ENCODE measurements at places on chromosomes 12 and 14.

DNA sequence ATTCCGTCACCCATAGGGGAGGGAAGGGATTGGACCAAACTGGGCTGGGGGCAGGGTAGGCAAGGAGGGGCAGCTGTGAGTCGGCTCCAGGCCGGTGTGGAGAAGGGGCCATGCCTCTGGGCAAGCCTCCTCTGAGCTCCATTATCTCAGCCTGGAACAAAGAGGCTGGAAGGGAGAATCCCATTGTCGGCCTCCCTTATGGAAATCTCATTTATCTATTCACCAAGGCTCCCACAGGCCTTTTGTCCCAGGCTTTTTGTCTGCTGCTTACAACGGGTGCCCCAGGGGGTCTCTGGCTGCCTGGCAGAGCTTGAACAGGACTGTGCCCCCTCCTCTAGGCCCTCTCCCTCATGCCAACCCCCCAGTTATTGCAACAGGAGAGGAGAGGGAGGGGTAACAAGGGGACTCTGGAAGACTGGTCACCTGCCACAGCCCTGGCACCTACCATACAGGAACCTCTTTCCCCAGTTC, 19.5 kb downstream of the FIGNL2 start:
- no peak for DNase-seq

DNA sequence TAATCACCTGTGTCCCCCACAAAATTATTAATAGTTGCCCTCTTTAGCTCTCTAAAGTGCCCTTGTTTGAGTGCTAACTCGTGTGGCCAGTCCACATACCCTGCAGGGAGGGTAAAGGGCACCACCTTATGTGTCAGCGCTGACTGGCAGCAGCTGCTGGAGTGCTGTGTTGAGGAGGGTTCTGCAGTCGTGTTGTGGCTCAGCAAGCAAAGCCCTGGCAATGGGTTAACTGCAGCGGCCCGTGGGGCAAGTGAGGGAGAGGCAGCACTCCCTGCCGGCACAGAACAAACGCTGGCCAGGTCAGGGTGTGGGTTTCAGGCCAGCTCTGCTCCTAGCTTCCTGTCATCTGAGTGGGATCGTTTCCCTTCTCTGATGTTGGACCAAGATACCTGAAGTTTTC, 369.8 kb downstream of the CACNA1C start:
- DNase-seq, result no peak

DNA sequence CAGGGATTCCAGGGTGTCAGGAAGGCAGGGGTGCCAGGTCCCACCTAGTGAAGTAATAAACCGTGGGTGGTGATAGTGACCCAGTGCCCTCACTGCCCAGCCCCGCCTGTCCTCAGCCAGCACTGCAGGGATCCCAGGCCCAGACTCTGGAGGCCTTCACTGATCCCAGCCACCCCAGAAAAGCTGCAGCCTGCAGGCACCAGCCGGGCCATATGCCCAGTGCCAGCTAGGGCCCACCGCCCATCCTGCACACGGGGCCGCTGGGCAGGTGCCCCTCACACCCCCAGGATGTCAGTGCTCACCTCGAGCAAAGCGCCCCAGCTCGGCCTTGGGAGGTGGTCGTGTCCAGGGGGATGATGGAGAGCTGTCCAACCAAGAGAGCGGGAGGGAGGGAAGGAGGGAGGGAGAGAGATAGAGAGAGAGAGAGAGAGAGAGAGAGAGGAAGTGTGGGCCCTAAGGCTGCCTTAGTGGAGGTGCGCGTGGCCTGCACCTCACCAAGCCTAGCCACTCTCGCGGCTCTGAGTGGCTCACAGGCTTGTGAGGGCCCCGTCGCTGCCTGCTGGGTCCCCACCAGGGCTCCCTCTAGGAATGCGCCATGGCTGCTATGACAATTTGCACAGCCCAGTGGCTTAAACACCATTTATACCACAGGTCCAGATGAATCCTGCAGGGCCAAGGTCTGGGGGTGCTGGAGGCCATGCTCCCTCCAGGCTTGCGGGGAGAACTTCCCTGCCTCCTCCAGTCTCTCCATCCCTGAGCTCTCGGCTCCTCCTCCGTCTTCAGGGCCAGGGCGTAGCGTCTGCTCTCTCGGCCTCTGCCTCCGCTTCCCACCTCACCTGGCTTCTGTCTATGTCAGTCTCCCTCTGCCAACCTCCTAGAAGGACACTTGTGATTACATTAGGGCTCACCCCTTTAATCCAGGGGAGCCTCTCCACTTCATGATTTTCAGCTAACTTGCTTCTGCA, 401.0 kb downstream of the TMEM121 start:
- DNase-seq, result no peak

- no peak for DNase-seq
These were observed 6.0 kb downstream of the GPR132 start for GRCh38 chr14:105059035-105059924.

GRCh38 chr14:99174770-99175319, 97.2 kb downstream of the BCL11B start:
- DNase-seq, result no peak

DNA sequence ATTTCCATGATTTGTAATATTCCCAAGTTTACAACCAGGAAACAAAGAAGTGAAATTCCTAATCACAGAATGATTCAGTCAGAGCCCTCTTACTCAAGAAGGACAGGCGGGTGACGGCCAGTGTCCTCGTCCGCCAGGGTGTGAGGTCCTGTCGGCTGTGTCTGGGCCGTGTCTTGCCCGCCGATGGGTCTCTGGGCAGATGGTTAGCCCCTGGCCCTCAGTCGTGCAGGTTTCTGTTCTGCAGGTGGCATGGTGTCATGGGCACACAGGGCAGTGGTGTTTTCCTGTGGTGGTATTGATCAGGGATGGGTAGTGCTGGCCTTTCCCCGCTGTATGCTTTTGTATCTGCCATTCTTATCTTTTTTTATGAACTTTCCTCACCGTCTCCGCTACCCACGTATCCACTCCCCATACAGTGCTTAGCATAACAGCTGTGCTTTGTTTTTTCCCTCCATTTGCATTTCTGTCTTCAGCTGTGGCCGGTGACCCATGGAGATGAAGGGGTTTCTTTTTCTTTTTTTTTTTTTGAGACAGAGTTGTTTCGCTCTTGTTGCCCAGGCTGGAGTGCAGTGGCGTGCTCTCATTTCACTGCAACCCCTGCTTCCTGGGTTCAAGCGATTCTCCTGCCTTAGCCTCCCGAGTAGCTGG, 100.7 kb downstream of the TSPAN9 start:
- DNase-seq, result no peak

- DNase-seq, result no peak
These were observed 2.4 kb downstream of the DHH start for GRCh38 chr12:49092086-49092815.

DNA sequence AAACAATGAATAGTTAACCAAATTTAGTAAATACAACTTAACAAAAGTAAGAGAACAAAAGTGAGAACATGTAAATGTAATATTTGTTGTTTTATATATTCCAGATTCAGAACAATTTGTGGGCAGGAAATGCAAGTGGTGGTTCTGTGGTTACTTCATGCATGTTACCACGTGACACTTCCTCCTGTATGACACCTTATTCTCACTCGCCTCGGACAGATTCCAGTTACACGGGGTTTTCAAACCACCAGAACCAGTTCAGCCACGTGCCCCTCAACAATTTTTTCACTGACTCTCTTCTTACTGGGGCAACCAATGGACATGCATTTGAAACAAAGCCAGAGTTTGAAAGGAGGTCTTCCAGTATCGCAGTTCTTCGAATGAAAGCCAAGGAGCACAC, 21.0 kb downstream of the ALX1 start:
- DNase-seq, result no peak

- DNase-seq, result no peak
These were observed 334.0 kb downstream of the BTG1 start for GRCh38 chr12:91811481-91812287.

GRCh38 chr14:64926398-64926995, 12.2 kb downstream of the CHURC1 start:
- DNase-seq, result no peak

- no peak for DNase-seq
These were observed 3.0 kb downstream of the ERO1A start for GRCh38 chr14:52692248-52692962.

GRCh38 chr12:58450868-58451482, 469.3 kb downstream of the LRIG3 start:
- DNase-seq, result no peak

DNA sequence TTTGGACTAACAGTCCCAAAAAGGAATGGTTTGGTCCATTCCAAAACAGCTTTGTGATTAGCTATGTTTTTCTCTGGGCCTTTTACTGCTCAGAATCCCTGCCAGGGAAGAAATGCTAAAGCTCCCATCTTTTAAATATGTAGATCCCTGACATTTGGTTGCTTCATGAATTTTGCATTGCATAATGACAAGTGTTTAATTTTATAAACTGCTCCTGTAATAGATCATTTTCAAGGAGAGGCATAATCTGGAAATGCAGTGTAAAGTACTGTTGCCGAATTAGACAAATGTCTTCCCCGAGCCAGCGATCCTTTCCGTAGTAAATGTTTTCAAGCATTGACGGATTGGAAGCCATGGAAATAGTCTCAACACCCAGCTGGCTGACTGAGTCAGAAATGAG, 291.3 kb upstream of the PRKD1 start:
- no peak for DNase-seq

- DNase-seq, result no peak
These were observed 15.0 kb downstream of the ACACB start for GRCh38 chr12:109131154-109132050.

DNA sequence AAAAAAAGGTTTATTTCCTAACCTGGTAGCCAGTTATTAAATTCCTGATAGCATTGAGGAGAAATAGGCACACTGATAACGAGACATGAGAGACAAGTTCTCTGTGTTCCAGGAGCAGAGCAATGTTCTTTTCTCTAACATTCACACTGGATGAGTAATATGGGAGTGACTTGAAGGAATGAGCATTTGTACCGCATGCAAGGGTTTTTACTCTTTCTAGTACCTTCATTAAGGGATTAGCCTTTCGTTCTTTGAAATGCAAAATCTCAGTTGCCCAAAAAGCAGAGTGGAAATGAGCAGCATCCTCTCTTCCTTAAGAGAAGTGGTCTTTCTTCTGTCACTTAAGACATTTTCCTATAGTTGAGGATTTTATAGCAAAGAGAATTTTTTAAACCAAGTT, 54.7 kb downstream of the FGD4 start:
- no peak for DNase-seq

GRCh38 chr14:90804292-90805083, 11.7 kb downstream of the TTC7B start:
- no peak for DNase-seq

DNA sequence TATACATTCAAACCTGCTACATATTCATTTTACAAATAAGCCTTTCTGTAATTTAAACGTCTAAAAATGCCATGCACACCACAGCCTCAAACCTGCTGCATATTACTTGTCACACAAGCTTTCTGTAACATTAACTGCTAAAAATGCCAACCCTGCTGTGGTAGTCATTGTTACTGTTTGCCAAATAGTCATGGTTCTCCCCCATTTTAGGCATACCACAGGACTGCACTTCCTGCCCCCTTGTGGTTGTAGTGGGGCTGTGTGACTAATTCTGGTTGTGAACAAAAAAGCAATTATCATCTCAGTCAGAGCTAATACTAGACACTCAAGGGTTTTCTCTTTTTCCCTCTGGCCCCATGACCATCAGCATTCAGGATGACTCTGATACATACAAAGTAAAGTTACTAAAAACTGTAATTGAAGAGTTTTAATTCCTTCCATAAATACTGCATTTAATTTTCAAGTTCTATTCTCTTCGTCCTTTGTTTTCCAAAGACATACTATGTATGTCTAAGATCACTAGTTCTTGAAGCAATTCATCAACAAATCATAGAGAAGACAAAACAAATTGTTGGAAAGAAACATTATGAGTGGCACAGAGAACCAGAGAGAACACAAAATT, 5.7 kb upstream of the SLC35F4 start:
- DNase-seq, result no peak

GRCh38 chr12:2113119-2113912, 60.5 kb downstream of the CACNA1C start:
- no peak for DNase-seq

- DNase-seq, result no peak
These were observed 148.8 kb upstream of the DCN start for GRCh38 chr12:91331371-91331770.

- DNase-seq, result no peak
These were observed 914 bp upstream of the GARIN2 start for GRCh38 chr14:67188326-67188725.

DNA sequence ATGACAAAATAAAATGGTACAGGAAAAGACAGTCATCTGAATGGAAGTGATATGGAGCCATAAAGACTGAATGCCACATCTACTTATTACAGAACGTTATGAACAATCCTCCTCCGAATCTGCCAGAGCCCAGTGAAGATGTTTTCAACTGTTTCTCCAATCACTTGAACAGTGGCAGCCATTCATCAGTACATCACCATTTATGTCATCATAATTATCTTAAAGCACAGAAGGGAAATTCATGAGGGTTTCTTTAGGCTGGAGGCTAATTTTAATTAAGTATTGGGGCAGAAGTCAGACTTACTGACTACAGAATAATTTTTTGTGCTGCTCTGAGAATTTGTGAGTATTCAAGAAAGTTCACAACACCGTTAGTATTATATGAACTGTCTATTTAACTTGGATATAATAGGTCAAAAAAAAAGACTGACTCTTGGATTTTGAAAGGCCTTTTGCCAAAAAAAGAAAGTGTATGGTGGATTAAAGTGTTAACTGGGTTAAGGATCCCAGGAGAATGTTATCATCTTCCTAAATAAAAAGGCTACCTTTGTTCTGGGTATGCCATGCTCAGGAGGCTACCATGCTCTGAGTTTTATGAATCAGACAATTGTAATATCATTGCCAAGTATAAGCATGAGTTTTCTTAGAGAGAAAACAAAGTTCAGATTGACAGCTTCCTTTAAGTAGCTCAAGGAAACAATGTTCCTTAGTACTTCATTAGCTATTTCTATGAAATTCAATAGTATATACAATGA, 40.1 kb downstream of the PDZRN4 start:
- no peak for DNase-seq

DNA sequence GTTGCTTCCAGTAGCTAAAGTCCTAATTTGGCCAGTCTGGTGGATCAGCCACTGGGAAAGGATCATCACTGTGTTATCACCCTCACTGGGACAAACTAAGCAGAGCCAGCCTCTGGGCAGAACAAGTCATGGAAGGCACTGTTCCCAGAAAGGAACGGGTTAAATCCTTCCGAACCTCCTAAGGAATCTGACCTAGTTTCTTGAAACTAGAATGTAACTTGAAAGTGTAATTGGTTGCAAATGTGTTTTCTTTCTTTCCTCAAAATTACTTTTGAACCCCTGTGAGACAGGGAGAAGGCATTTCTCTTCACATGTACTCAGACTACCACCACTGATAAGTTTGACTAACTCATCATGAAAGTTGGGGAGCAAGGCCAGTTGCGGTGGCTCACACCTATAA, 18.7 kb upstream of the KICS2 start:
- DNase-seq, result no peak

DNA sequence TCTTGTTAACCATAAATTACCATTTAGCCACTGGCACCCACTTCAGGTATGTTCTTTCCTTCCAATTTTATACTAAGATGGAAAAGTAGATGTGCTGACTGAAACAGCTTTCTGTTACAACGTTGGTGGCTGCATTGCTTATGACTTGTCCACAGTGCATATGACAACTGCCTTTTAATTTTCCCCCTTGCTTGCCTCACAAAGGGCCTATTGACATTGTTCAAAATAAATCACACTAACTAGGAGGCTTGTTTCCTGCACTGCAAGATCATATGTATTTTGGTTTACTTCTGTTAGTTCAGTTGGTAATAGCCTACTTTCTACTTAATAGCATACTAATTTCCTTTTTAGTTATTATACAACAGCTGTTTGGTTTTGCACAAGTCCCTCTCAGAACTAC, 55.4 kb downstream of the SCAF11 start:
- DNase-seq, result no peak

GRCh38 chr14:35929186-35929585, 103.0 kb downstream of the BRMS1L start:
- no peak for DNase-seq
